Suppressor macrophage treated with lipopolysaccharide for 1 hour (primary cell): ENCODE measurements at places on chromosomes 7 and 10.
A peak's percentile ranks its signal among the peaks of the same experiment; 100 is the strongest.

GRCh38 chr7:45174966-45175765 is 17.6 kb downstream of the RAMP3 start:
- no peak for DNase-seq

GRCh38 chr7:158358926-158359645 is 228.5 kb downstream of the PTPRN2 start:
- DNase-seq: no peak

- no peak for DNase-seq
Observed at GRCh38 chr10:123278445-123278844, 124.2 kb downstream of the BUB3 start.

- no peak for DNase-seq
Observed at GRCh38 chr7:131482800-131483199, 73.6 kb downstream of the PODXL start.

DNA sequence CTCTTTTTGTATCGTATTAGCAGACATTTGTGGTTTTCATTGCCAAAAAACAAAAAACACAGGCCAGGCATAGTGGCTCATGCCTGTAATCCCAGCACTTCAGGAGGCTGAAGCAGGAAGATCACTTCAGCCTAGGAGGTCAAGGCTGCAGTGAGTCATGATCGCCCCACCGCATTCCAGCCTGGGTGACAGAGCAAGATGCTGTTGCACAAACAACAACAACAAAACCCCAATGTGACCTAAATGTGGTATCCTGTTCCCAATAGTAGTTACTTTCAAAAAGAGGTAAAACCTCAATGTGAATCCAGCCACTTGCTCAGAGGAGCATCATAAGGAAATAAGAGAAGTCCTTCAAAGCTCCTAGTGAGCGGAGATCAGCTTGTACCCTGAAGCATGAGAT is 45.8 kb upstream of the SKAP2 start:
- peak; percentile 62 for DNase-seq

DNA sequence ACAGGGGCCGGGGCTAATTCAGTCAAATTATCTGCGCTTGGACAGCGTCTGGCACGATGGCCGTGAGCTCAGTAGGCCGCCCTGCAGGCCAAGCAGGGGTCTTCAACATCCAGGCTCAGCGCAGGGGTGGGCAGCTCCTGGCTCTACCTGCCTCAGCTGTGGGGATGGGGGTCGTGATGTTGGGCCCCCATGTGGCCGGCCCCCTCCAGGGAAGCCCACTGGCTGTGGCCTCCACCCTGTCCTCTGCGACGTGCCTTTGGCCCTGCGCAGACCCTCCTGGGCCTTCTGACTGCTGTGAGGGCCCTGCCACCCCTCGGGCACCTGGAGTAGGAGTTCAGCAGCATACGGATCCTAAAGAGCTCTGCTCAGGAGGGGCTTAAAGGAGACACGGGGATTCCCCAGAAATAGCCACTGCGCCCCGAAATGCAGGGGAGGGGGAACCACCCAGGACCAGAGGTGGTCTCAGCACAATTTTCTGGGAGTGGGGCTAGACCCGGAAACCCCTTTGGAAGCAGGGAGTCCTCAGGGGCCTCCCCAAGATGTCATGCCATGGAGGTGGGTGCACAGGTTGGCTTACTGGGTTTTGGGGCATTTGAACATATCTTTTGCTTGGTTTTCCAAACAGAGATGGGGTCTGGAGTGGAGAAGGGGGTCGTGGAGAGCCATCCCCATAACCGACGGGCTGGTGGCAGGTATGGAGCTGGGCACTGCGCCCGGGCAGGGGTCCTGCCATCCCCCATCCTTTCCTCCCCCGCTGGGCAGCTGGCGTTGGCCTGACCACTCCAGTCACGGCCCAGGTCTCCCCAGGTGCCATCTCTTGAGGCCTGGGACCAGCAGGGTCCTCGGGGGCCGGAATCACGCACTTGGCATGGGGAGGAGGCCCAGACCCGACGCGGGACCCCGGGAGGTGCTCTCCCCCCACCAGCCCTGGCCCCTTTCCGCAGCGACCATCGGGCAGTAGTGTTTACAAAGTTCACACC is 4.0 kb upstream of the ADAP1 start:
- no peak for DNase-seq

DNA sequence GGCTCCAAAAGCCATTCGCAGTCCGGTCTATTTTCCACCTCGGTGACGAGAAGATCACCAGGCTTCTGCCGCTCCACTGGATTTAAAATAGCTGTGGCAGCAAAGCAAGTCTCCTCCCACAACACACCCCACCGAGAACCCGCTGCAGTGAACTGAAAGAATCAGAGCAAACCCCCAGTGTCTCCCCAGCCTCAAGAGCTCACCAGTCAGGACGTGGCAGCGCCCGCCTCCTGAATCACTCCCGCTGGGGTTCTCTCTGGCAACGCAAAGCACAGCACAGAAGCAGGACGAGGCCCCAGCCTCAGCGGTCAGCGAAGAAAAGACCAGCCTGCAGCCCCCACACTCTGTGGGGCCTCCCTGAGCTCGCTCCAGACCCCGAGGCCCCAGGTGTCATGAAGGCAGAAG is 126.1 kb upstream of the PPP2R2D start:
- DNase-seq: no peak

DNA sequence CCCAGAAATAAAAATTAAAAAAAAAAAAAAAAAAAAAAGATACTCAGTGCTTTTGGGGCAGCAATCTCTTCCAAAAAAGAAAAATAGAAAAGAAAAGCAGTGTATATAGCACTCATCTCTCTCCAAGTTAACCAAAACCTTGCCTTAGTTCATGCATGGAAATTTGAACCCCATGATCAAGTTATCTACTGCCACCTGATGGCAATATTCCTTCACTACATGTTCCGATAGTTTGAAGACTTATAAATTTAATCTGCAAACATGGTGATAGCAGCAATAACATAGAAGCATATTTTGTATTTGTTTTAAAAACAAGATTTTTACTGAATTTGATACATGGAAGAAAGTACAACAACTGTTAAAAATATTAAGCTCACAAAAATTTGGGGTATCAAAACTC is 48.6 kb upstream of the SLIT1 start:
- peak; percentile 79 for DNase-seq

GRCh38 chr10:113063043-113063967 is 113.3 kb downstream of the TCF7L2 start:
- no peak for DNase-seq

GRCh38 chr10:35215107-35215506 is 88.5 kb downstream of the CREM start:
- no peak for DNase-seq

DNA sequence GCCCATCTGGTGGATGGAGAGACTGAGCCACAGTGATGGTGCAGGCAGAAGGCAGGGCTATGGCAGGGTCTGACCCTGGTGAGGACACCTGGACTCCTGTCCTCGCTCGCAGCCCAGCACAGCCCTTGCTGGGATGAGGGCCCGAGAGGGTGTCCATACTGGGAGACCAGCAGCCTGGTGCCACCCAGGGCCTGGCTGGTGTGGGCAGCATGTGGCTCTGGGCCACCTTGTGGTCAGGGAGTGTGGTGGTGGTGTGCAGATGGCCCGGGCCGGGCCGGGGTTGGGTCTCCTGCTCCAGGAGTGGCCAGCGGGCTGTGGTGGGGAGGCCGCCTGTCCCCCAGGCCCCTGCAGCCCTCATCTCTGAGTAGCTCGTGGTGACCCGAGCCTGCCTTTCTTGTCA is 14.9 kb downstream of the ADCY1 start:
- no peak for DNase-seq

DNA sequence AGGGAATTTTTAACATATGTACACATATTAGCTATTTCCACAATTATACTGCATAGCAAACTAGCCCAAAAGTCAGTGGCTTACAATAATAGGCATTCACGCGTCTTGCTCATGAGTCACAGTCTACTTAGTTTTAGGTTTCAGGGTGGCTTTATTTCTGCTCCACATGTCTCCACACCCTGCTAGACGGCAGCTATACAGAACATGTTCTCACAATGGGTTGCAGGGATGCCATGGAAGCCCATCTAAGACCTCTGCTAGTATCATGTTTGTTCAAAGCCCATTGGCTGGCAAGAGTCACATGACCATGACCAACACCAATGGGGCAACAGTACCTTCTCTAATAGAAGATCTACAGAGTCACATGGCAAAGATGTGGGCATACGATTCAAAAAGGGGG is 96.3 kb upstream of the NEBL start:
- no peak for DNase-seq

GRCh38 chr10:97737770-97738265 is 890 bp downstream of the ZFYVE27 start:
- DNase-seq: no peak

- DNase-seq: no peak
Observed at GRCh38 chr7:15476531-15476918, 85.3 kb downstream of the AGMO start.

GRCh38 chr10:29617880-29618340 is 16.9 kb downstream of the SVIL start:
- DNase-seq: no peak

DNA sequence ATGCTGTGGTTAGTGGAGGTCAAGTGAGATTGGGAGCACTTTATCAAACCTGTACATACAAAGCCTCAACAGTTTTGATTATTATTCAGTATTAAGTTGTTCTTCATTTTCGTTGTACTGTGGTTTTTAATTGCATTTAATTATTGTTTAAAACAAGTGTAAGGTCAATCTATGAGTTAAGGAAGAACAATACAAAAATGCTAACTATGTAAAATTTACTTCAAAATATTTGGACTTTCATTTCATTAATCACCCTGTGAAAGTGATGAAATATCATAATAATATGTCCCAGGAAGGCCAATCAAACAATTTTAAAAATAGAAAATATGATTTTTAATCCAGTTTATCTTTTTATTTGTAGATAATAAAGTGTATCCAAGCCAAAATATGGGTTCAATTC is 13.6 kb upstream of the NDUFA5 start:
- DNase-seq: no peak

GRCh38 chr7:49800031-49800430 is 26.6 kb downstream of the VWC2 start:
- DNase-seq: no peak

GRCh38 chr7:50202052-50202555 is 102.4 kb upstream of the IKZF1 start:
- DNase-seq: no peak

DNA sequence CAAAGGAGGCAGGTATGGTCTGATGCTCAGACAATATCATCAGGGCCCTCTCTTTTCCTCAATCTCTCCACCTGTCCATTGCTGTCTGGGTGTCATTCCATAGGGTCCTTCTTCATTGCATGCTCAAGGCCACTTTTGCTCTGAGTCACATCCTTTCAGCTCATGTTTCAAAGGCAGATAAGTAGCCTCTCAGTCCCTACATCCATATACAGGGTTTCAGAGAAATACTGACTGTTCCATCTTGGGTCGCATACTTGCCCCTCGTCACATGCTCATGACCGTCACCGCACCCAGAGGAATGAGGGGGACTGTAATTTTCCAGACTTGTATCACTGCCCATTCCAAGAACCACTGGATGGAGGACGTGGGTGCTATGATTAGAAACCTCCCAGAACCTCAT is 93.4 kb downstream of the FAM107B start:
- DNase-seq: no peak

DNA sequence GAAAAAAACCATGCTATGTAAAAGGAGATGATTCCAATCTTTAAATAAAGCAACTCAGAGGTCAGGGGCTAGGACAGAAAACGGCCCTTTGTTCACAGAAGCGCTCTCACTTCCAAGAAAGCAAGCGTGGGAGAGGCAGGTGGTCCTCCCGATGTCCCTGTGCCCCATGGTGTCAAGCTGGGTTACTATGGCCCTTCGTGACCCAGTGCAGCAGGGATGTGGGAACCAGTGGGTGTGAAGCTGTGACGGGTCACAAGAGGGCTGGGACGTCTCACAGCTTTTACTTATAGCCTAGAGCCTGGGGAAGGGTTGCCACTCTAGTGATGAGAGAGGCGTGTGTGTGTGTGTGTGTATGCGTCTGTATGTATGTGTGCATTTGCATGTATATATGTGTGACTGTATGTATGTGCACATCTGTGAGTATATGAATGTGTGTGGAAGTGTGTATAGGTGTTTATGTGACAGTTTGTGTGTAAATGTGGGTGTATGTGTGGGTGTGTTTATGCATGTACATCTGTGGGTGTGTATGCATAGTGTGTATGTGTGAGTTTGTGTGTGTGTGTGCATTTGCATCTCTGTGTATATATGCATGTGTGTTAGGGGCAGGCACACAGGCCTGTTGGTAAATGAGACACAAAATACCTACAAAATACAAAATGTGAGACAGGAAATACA is 25.2 kb downstream of the HTRA1 start:
- no peak for DNase-seq

DNA sequence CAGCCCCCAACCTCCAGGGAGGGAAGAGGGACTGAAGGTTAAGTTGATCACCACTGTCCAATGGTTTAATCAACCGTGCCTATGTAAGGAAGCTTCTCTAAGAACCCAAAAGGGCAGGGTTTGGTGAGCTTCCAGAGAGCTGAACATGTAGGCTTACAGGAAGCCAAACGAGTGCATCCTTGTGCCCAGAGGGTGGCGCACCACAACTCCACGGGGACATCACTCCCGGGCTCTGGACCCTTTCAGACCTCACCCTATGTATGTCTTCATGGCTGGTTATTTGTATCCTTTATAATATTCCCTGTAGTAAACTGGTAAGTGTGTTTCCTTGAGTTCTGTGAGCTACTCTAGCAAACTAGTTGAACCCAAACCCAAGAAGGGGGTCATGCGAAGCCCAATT is 11.5 kb upstream of the NFKB2 start:
- peak; percentile 28 for DNase-seq

- peak; percentile 57 for DNase-seq
Observed at GRCh38 chr7:134327896-134328295, 11.2 kb upstream of the SLC35B4 start.

- DNase-seq: no peak
Observed at GRCh38 chr10:132135053-132135872, 51.5 kb upstream of the DPYSL4 start.

- DNase-seq: no peak
Observed at GRCh38 chr7:27608776-27609495, 53.7 kb downstream of the HIBADH start.

- DNase-seq: no peak
Observed at GRCh38 chr10:21203473-21204107, 306.5 kb upstream of the NEBL start.

- no peak for DNase-seq
Observed at GRCh38 chr7:148866362-148866761, 17.7 kb downstream of the EZH2 start.

- DNase-seq: no peak
Observed at GRCh38 chr10:44010873-44011602, 362.4 kb upstream of the ZNF32 start.

DNA sequence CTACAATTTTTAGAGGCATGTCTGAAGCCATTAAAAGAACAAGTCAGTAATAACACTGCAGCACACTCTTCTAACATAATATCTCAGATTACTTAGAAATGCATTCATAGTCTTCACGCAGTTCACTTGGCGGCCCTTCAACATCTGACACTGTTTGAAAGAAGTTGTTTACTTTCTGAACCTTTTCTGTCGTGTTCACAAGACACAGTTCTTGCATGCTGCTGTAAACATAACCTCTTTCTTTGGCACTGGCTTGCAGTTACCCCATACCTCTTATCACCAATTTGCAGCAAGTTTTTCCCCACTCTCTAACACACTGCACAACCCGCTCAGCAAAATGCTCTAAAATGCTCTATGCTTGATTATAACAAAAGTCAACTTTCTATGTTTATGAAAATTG is 12.0 kb downstream of the PIP4K2A start:
- DNase-seq: no peak

- no peak for DNase-seq
Observed at GRCh38 chr10:37619336-37619735, 238.1 kb downstream of the ZNF248 start.

GRCh38 chr10:114276671-114277070 is 37.6 kb downstream of the VWA2 start:
- no peak for DNase-seq

- DNase-seq: no peak
Observed at GRCh38 chr7:50584793-50585408, 19.7 kb upstream of the DDC start.
